ENCODE measurements at places on chromosomes 3 and 15.

- DNase-seq: no peak
Measured at GRCh38 chr15:101314336-101315125, 19.5 kb upstream of the SNRPA1 start.

- no peak for DNase-seq
Measured at GRCh38 chr3:169759256-169759655, 5.6 kb downstream of the TERC start.

DNA sequence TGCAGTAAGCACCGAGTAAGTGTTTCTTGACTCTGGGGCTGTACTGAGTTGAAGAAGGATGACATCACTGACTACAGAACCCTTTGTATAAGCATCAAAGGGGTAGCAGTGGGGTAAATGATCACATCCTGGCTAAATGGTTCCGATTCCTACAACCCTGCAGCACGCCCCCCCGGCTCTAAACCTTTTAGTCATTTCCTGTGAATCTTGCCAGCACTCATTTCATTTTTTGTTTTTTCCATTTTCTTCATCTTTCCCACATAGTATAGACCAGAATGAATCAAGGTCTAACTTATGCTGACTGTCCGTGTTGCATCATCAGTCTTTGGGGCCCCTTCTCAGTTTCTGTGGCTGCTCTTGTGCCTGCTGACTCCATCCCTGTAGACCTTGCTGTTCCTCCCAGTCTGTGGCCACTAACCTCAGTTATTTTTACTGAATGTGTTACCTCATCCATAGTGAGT, 383.1 kb upstream of the TPRG1 start:
- peak; percentile 2 for DNase-seq

DNA sequence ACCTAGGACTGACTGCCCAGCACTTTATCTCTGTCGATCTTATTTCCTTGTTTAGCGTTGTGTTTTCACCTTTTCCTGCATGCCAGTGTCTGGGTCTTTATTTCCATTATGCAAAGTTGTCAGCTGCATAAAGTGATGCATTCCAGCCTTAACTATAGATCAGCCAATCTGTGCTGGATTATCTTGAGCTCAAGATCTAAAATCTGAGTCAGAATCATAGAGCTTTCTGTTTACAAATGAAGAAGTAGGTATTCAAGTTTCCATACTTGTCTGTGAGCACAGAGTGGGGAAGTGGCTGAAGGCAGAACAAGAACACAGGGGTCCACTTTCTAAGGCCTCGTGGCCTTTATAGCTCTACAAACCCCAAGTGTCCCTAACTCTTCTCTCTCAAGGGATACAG, 82.4 kb upstream of the PLCL2 start:
- no peak for DNase-seq

DNA sequence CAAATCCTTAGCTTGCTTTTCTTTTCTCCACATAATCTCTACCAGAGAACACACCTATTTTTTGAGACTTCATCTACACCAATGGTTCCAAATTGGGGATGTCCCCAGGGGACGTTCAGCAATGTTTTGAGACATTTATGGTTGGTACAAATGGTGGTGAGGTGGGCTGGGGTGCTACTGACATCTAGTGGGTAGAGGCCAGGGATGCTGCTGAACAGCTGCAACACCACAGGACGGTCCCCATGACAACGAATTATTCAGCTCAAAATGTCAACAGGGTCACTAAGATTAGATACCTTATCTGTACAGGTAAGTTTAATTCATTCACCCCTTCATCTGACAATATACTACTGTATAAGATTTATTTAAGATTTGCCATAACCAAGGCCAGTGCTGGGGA, 14.4 kb downstream of the GK5 start:
- no peak for DNase-seq

DNA sequence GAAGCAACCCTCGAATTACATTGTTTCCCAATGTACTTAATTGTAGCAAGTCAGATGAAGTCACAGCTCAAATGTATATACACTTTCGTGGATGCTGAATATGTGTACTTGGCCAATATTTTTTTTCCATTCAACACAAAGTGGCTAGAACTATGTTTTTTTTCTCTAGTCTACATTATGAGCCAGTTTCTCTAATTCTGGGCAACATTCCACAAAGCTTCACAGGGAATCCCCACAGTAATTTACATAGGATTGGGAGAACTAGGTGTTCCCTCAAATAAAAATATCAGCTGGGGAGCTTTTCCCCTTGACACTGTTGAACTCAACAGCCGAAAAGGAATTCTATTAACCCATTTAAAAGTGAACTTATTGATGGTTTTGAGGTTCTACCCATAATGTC, 493.1 kb downstream of the MECOM start:
- no peak for DNase-seq

- DNase-seq: no peak
Measured at GRCh38 chr3:108973019-108973418, 19.3 kb upstream of the GUCA1C start.

GRCh38 chr3:7934362-7934761, 567.3 kb upstream of the LMCD1 start:
- DNase-seq: no peak

GRCh38 chr3:119329551-119329950, 35.4 kb downstream of the ARHGAP31 start:
- DNase-seq: no peak

DNA sequence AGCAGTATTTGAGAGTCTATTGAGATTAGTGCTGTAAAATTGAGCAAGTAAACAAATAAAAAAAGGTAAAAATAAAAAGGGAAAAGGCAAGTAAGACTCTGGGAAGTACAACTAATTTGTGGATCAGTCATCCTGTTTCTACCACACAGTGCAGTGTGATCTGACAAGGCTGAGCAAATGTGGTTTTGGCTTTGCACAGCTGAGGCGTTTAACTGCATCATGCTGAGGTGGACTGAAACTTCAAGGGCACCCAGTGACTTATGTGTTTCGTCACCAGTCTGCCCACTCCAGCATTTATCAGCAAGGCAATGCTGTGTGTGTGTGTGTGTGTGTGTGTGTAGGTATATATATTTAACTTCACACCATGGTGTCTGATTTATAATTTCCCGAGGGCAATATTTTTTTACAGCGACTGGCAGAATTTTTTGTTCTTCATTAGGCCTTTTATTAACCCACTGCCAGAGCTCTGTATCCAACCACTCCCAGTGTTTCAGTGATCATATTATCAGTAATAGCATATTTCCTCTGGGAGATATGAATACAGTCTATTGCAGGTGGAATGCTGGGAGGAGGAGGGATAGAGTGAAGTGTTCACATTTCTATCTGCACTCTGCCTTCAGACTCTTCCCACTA, 131.5 kb upstream of the SATB1 start:
- peak; percentile 36 for DNase-seq

DNA sequence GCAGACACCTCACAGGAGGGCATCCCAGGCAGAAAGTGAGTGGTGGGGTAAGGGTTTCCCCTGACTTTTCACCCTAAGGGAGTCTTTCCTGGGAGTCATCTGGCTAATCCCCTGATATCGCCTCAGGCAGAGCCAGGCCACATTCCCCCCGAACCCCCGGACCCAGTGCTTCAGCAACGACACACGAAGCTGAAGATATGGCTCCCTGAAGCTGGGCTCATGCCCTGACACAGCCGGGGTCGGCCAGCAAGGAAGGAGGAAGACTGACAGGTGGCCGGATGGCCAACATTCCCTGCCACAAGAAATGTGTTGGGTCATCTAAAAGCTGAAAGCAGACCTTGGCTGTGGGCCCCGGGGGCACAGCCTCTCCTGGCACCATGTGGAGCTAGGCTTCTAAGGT, 14.4 kb downstream of the CHST13 start:
- no peak for DNase-seq

DNA sequence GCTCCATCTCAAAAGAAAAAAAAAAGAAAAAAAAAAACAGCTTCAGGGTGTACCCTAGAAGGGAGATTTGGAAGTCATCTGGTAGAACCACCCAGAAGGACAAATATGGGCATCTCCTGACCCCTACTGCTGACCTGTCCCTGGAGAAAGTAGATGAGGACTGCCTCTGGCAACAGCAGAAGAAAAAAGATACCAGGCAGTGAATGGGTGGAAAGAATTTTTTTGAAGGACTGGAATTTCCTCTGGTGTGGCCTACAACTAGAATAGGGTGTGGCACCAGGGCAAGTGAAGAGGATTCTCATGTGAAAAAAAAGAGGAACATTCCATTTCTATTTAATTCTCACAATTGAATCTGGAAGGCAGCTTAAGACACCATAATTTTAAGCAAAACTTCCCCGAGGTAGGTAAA, 3.1 kb downstream of the ANXA2 start:
- no peak for DNase-seq

GRCh38 chr3:66098436-66098835, 59.7 kb upstream of the MAGI1 start:
- DNase-seq: no peak

- DNase-seq: no peak
Measured at GRCh38 chr15:94387849-94388441, 156.6 kb downstream of the MCTP2 start.

DNA sequence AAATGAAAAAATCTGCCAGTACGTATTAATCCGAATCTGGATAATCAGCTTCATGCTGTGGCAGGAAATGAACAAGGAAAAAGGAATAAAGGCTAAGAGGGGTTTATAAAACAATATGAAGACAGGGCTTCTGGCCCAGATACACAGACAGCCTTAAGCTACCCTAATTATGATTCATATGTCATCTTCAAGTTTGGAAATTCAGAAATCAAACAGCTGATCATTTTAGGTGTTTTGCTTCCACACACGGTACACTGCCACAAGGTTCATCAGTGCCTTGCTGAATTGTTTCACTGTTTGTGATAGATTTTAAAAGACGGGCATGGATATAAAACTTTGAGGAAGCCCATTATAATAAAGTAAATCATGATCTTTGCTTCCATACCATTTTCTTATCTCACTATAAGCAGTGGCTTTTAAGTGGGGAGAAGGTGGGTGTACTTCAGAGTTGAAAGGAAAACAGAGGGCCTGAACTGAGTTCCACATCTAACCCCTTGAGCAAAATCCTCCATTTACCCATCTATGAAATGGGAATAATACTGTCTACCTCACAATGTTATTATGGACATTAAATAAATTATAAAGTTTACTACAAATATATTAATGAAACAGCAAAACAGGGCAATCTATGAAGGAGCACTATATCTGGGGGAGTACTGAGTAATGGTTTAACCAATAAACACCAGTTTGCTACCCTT, 15.7 kb downstream of the GTPBP8 start:
- DNase-seq: no peak

DNA sequence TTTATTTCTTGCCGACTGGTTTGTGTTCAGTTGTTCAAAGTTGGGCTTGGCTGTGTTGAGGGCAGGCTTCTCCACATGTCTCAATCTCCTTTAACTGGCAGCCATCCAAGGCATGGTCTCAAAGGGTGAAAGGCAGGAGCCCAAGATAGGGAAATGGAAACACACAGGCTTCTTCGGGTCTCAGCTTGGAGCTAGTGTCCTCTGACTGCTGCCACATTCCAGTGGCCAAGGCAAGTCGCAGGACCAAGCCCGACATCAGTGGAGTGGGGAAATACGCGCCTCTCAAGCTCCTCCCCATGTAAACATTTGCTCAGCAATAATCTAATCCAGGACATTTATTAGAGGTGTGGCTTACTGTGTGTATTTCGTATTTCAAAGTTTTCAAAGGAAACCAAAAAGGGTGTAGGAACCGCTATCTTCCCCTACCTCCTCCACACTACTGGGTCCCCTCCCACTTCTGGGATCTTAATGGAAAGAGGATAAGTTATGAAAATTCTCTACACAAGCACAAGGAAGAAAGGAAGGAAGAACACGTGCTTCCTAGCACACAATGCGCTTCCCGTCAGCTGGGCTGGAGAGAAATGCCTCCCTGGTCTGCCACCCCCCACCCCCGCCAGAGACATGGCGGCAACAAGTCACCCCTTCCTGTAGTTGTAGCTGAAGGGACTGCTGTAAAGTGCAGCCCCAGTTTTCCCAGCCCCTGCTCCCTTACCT, 181.7 kb downstream of the FAM43A start:
- DNase-seq: no peak

DNA sequence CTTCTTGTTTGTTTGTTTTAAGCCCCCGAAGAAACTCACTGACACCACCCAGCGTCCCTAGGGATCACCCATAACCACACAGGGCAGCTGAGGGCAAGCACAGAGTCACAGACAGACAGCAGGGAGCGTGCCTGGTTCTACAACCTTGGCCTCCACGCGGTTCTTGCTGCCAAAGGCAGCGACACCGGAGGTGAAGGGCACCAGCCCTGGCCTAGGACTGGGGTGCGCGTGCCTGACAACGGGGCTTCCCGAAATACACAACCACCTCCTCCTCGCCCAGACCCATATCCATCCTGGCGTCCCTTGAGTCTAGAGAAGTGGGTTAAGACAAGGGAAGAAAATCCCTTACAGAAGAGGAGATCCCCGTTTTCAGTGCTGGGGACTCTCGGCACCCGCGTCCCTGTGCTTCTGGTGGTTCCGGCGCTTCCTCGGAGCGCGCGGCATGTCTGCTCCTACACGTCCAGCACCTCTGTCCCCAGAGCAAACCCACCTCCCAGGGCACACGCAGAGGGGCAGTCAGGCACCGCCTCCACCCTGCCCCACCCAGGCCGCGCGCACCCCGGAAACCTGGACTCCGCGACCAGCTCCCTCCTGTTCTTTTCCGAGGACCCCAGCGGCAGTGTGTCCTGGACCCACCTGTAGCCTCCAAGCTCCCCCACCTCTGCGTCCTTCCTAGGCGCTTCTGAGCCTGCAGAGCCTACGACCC, 911 bp downstream of the RFTN1 start:
- peak; percentile 55 for DNase-seq

DNA sequence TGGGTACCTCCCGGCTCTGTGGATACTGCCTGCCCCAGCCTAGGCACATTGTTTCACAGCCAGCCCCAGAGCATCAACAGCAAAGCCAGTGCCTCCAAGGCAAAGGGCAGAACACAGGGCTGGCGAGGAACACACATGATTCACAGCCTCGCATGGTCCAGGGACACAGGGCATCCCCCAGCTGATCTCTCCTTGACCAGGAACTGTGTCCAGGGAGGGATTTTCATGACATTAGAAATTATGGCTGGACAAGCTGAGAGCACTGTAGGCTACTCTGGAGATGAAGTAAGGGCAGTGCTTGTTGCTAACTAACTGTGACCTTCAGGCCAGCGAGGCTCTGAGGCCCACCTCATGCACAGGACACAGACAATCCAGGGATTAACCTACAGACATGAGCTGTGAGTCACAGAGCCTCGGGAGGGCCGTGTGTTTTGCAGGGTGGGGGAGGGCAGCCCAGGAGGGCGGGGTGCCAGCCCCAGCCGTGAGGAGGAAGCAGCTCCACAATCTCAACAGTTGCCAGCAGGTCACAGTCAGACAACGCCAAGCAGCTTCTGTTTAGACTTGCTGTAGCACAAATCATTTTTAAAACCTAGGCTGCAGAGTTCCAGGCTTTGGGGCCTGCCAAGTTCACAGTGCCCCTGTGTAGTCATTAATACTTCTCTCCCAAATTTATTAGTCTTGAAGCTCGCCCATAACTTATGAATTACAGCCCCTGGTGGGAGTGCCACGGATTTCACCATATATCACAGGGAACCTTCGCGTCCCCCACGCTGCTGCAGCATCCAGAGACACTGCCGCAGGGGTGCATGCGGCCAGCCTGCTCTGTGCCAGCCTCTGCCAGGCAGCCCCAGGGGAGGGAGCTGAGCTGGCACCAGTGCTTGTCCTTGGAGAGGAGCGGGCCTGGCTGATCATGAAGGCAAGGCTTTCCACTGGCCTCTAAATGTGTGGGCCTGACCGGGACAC, 114.7 kb downstream of the ETFA start:
- DNase-seq: no peak

All from effector memory CD8-positive, alpha-beta T cell (primary cell).